ENCODE measurements at places on chromosomes 2 and 18.

- no peak for DNase-seq
Observed at GRCh38 chr18:77052983-77053309, 79.6 kb downstream of the MBP start.

DNA sequence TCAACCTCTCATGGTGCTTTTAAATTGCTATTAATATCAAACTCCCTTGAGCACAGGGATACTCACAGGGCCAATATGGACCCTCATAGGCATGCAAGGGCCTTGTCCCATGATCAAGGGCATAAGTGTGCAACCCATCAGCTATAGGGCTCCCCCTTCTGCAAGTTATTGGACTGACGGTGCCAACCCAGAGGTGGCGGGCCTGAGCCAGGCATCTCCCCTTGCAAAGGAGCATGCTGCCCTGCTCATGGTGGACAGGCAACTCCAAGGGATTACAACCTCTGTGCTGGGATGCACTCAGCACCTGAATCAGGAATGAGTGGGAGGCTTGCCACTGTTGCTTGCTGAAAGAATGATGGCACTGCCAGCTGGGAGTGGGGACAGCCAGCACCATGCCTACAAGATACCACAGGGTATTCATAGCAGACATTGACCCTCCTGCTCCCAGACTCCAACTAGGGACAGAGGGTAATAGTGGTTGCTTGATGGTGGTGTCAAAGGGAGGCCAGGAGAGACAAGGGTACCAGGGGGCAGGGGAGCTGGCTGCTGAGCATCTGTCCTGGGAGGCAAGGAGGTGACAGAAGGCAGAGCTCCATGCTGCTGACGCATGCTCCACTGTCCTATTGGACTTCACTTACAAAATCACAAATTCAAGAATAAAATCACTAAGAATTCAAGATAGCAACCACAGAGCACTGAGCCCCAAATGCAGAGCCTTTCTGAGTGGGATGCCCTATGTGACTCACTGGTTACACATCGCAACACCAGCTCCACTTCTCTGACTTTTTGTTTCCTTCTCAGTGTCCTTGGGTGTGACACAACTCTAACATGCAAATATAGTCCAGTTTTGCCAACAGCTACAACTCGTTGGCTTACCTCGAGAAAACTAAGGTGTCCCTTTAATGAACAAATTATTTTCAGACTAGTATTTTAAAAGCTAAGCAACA is 157.1 kb upstream of the CCDC150 start:
- no peak for DNase-seq

DNA sequence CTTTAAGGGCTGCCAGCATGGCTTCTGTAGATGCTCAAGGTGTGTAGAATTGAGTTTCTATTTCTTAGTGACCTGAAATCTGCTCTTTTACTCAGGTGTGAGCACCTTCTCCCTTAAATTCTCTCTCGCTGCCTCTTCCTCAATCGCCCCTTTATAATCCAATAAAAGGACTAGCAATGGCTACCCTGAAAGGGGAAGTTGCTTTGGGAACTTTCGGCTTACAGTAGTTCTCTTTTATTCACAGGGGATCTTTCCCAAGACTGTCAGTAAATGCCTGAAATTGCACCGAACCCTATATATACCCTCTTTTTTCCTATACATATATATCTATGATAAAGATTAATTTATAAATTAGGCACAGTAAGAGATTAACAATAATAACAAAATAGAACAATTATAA is 121.8 kb downstream of the ACTR3 start:
- DNase-seq = no peak

DNA sequence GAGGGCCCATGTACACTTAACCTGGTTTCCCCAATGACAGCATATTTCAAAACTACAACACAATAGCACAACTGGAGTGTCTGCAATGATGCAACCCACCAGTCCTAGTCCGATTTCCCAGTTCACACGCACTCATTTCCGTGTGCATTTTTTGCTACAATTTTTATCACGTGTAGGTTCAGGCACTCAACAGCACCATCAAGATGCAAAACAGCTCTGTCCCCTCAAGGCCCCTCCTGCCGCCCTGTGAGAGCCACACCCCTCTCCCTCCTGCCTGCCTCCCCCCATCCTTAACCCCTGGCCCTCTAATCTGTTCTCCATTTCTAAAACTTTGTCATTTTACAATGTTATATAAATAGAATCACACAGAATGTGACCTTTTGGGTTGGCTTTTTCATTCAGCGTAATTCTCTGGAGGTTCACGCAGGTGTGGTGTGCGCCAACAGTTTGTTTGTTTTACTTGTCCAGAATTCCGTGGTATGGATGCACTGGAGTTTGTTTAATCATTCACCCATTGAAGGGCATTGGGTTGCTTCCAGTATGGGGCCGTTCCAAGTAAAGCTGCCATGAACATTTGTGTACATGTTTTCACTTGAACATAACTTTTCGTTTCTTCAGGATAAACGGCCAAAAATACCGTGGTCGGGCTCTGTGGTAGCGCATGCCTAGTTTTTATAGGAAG is 8.4 kb downstream of the KCNIP3 start:
- DNase-seq = peak; percentile 50

- DNase-seq = no peak
Observed at GRCh38 chr2:6741229-6741628, 124.5 kb downstream of the CMPK2 start.

DNA sequence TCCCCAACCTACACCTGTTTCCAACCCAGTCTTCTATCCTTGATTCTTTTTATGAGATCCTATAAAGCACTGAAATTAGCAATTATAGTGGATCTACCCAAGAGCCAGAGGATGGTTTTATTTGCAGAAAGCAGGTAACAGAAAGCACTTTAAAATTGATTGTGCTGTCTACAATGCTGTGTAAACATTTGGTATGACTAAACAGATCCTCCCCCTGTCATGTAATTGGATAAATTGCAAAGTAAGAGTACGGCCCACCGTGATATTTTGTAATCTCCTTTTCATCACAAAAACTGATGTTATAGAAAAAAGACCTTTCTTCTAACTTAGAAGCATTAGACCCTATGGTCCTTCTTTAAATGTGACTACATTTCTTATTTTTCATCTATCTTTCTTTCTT is 11.3 kb upstream of the PPP3R1 start:
- DNase-seq = no peak

GRCh38 chr2:181589779-181590178 is 67.1 kb downstream of the CERKL start:
- DNase-seq = no peak

GRCh38 chr2:16722677-16723076 is 57.0 kb upstream of the CYRIA start:
- DNase-seq = no peak

All from H4 (cell line).